Upper lobe of right lung (tissue), 1 donor: ENCODE measurements at places on chromosomes 11 and 22.

DNA sequence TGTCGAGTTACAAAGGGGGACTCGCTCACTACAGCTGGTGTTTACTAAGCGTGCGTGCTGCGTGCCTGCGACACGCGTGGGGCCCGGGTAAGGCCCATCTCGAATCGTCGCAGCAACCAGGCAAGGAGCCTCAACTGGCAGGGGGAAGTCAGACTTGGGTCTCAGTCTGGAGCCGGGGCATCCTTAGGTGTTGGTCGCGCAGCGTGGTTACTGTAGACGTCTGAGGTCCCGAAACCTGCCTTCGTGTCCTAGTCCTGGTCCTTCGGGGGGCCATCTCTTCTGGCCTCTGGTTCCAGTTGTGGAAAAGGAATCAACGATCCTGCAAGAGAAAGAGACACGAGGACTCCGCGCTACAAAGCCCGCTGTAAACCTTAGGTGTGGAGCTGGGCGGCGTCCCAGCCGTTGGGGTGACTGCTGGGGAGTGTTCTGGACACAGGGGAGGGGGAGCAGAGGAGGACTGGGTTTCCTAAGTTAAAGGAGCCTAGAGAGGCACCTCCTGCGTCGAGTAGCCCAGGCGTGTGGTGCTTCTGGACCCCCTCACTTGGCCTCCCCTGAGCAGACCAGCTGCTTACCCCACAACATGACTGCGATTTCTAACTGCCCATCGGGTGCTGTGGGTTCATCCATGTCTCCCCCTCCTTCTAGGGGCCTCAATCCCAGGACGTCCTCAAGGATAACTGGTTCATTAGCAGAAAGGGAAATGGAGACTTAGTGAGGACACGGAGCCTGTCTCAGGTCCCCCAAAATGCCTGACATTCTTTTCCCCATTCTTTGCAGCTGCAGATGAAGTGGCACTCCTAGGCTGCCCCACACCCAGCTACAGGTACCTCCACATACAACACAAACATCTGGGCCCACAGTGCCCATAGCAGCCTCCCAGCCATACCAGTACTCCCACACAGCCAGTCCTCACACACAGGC lies 4.9 kb upstream of the WNT11 start:
- H3K4me3 ChIP-seq: peak overlapping the region; percentile 63
- H3K27me3 ChIP-seq: peaks cover 20% of the 10 kb centered on the region
- no peak for DNase-seq
- H3K36me3 ChIP-seq: no peaks in the 10 kb centered on the region
- H3K27ac ChIP-seq: no peak overlapping the region

DNA sequence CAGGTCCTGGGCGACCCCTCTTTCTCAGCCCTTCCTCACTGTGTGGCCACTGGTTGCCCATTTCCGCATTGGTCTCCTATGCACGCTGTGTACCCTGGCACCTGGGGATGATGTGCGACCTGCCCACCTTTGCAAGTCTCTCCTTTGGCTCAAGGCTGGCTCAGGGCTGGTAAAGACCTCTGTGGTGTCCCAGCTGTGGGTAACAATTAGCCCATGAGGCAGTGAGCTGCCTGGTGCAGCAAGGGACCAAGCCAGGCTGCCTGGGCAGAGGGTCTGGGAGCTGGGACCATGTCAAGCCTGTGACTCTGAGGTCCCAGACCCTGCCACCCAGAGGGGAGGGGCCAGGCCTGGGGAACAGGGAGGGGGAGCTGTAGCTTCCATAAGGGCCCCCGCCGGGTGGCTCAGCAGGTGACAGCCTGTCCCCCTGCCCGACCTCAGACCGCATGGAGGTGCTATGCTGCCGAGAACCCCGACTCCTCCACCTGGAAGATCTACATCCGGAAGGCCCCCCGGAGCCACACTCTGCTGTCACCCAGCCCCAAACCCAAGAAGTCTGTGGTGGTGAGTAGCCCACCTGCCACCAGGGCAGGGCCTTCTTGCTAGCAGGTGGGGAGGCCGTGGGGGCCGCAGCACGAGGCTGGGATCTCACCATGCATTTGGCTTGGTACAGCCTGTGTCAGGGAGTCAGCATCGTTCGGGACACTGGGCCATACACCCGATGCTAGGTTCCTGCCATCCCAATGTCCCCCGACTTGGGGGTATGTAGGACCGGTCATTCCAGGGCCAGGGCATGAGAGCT lies 112.5 kb downstream of the KCNQ1OT1 start:
- H3K36me3 ChIP-seq: no peaks in the 10 kb centered on the region
- H3K27ac ChIP-seq: no peak overlapping the region
- DNase-seq: peak; percentile 61
- H3K27me3 ChIP-seq: no peaks in the 10 kb centered on the region
- no peak overlapping the region for H3K4me3 ChIP-seq

- H3K36me3 ChIP-seq: no peaks in the 10 kb centered on the region
- DNase-seq: no peak
- H3K27ac ChIP-seq: no peak overlapping the region
- H3K4me3 ChIP-seq: no peak overlapping the region
- H3K27me3 ChIP-seq: peaks cover 3% of the 10 kb centered on the region
These were observed 145.1 kb upstream of the TBCEL start for GRCh38 chr11:120878781-120879180.

DNA sequence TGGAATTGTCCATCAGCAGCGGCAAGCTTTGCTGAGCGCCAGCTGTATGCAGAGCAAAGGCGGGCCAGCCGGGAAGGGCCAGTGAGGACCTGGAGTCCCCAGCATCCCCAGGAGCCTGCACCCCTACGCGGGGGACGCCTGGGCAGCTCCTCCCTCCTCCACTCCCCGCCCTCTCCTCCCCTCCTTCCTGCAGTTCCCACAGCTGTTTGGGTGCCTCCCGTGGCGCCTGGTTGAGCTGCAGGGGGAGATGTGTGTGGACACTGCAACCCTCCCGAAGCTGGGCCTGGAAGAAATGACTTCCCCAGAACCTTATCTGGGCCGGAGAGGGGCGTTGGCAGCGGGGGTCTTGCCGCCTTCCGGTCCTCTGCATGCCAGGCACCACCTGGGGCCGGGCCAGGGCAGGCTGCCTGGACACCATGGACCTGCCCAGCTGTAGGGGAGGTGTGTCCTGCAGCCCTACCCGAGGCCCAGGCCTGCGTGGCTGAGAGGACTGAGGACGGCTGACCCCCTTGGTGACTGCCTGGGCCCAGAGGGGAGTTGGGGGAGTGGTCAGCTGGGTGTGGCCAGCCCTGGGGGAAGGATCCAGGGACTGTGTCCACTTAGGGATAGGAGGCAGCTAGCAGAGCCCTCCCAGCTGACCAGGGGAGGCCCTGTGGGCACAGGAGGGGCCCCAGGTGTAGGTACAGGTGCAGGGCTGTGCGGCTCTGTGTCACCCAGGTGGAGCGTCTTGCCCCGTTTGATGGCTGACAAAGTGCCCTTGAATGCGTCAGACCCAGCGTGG lies 16.8 kb upstream of the MUC6 start:
- peak; percentile 57 for DNase-seq
- peaks cover 7% of the 10 kb centered on the region for H3K4me1 ChIP-seq
- no peak overlapping the region for H3K4me3 ChIP-seq
- H3K27me3 ChIP-seq: peaks cover 15% of the 10 kb centered on the region
- H3K36me3 ChIP-seq: no peaks in the 10 kb centered on the region
- no peak overlapping the region for H3K27ac ChIP-seq

DNA sequence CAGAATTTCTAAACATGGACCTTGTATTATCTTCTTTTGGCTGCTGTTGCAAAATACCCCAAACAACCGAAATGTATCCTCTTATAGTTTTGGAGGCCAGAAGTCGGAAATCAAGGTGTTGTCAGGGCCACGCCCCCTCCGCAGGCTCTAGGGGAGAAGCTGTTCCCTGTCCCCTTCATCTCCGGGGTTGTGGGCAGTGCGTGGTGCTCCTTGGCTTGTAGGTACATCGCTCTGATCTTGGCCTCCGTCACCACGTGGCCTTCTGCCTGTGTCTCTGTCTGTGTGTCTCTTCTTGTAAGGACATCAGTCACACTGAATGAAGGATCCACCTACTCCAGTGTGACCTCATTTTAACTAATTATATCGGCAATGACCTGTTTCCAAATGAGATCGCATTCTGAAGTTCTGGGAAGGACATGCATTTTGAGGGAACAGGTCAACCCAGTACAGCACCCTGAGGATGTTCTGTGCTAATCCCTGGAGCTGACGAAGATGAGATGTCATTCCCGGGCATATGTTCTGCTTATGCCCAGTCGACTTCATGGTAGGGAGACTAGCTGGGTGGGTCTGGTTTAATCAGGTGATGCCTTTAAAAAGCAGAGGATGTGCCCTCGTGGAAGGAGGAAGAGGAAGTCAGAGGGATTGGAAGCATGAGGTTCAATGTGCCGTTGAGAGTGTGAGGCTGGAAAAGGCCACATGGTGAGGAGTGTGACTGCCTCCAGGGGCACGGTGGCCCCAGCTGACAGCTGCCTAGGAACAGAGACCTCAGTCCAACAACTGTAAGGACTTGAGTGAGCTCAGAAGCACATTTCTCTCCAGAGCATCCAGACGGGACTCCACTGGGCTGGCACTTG lies 531.1 kb downstream of the TBC1D22A start:
- DNase-seq: no peak
- H3K4me3 ChIP-seq: no peak overlapping the region
- peaks cover 12% of the 10 kb centered on the region for H3K27me3 ChIP-seq

GRCh38 chr11:110356762-110357671 lies 60.6 kb upstream of the RDX start:
- no peak for DNase-seq
- no peaks in the 10 kb centered on the region for H3K4me1 ChIP-seq
- no peak overlapping the region for H3K27ac ChIP-seq
- H3K4me3 ChIP-seq: no peak overlapping the region
- no peaks in the 10 kb centered on the region for H3K36me3 ChIP-seq

GRCh38 chr11:65884716-65885092 lies 3.6 kb downstream of the FIBP start:
- DNase-seq: peak; percentile 90
- no peak overlapping the region for H3K27ac ChIP-seq
- H3K4me1 ChIP-seq: peaks cover 20% of the 10 kb centered on the region
- H3K27me3 ChIP-seq: no peaks in the 10 kb centered on the region

DNA sequence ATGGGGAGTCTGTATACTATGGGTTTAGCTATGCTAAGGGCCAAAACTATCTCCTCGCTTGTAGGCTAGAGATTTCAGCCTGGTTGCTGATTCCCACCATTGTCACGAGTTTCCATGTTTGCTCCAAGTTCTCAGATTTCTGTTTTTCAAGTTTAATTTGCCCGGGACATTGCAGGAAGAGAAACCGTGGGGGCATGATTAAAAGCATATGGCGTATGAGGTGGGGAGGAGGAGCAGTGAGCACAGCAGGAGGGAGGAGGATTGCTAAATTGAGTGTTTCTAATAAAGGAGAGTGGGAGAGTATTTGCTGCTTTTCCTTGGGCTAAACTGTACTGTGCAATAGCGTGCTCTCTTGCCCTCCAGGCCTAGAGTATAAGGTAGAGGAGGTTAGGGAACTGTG lies 558.4 kb downstream of the METTL15 start:
- no peak overlapping the region for H3K4me3 ChIP-seq
- no peaks in the 10 kb centered on the region for H3K27me3 ChIP-seq
- no peak for DNase-seq
- H3K27ac ChIP-seq: no peak overlapping the region

DNA sequence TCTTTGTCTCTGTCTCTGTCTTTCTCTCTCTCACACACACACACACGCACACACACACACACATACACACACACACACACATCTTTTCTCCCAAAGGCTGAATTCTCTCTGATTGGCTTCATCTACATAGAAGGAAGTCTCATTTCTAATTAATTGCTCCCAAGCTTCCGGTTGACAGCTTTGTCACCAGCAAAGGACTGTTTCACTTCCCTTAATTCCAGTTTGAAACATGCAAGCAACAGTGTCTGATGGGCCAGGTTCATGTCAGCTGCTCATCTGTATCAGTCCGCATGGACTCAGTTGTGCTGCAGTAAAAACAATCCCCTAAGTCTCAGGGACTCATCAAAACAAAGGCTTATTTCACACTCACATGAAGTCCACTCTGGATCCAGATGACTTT lies 16.2 kb upstream of the PVALB start:
- H3K4me1 ChIP-seq: no peaks in the 10 kb centered on the region
- no peak for DNase-seq
- no peak overlapping the region for H3K27ac ChIP-seq
- H3K36me3 ChIP-seq: no peaks in the 10 kb centered on the region

DNA sequence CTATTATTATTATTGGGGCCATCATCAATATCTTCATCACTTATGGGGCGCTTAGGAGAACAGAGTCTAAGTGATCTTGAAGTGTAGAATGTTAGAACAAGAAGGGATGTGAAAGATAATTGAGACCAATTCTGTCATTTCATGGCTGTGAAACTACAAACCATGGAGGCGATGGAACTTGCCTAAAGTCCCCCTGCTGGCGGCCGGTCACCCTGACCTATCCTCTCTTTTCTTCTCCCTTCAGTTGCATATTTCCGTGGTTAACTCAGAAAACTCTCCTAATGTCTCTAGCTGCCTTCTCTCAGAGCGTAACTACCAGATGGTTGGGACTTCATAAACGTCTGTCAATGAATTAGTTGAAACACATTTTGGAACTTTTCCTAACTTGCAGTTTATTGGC lies 6.6 kb upstream of the OR4B1 start:
- H3K27me3 ChIP-seq: no peaks in the 10 kb centered on the region
- H3K36me3 ChIP-seq: no peaks in the 10 kb centered on the region
- no peaks in the 10 kb centered on the region for H3K4me1 ChIP-seq
- H3K4me3 ChIP-seq: no peak overlapping the region
- H3K27ac ChIP-seq: no peak overlapping the region

DNA sequence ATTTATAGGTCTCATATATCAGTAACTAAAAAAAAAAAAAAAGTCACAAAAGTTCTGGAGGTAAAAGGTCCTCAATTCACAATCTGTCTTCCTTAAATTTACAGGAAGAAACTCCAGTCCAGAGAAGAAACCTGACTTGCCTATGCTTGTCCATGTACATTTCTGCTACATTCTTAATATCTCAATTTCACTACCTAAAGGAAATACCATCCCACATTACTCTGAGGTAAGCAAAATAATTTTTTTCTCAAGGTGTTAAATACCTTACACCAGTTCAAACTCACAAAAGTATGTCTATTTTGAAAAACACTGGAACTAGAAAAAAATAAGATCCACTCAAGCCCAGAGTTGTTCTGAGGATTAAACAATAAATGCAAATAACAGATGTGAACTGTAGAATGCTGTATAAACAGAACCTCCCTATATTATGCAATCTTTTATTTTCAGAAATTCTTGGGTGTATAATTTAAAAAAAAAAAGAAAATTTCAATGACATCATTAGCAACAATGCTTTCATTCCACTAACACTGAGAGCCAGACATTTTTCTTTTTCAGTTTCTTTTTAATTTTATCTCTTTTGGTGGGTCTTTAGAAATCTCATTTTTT lies 49.9 kb upstream of the GDPD4 start:
- no peak overlapping the region for H3K4me3 ChIP-seq
- H3K4me1 ChIP-seq: peaks cover 8% of the 10 kb centered on the region
- H3K27ac ChIP-seq: no peak overlapping the region
- H3K36me3 ChIP-seq: no peaks in the 10 kb centered on the region

- peaks cover 45% of the 10 kb centered on the region for H3K27me3 ChIP-seq
- no peak within 1 kb of the TSS for H3K27ac ChIP-seq
- DNase-seq: peak; percentile 84
- H3K4me1 ChIP-seq: no peaks in the 10 kb centered on the region
- H3K36me3 ChIP-seq: no peaks in the 10 kb centered on the region
- H3K4me3 ChIP-seq: peak within 1 kb of the TSS; percentile 30
These were observed at the start of gene POU2F3 for GRCh38 chr11:120239713-120240640. TSS of gene POU2F3 (plus strand) at chr11:120240140. CDS start at chr11:120240344, 204 bp downstream.

GRCh38 chr22:20412474-20413216 lies 18.7 kb downstream of the ZNF74 start:
- no peak overlapping the region for H3K4me3 ChIP-seq
- no peaks in the 10 kb centered on the region for H3K4me1 ChIP-seq
